ENCODE measurements at places on chromosomes 3 and 15.

DNA sequence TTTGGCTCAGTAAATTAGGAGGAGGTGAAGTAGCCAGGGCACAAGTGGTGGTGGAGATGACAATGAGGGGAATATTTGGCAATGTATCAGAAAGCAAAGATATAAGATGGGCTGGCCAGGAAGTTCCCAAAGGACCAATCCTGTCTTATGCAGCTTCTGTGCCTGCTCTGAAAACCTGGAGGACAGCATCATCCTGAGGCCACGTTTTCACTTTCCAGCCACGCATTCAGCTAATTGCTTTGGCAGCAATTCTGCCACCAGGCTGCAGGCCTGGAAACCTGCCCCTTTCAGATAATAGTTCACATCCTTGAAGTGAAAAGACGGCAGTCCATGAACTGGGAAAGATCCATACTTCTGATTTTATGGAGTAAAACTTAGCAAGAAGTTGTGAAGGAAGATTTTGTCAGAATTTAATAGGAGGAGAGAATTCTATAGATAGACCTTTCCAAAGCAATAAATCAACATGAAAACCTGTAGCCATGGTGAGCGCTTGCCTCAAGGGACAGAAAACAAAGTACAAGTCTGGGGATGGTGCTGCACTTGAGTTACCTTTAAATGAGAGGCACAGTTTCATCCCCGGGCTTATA, 682.5 kb downstream of the GRM7 start:
- DNase-seq = peak; percentile 10

- no peak for DNase-seq
These were observed 800.7 kb downstream of the DIPK2A start for GRCh38 chr3:144772372-144772771.

DNA sequence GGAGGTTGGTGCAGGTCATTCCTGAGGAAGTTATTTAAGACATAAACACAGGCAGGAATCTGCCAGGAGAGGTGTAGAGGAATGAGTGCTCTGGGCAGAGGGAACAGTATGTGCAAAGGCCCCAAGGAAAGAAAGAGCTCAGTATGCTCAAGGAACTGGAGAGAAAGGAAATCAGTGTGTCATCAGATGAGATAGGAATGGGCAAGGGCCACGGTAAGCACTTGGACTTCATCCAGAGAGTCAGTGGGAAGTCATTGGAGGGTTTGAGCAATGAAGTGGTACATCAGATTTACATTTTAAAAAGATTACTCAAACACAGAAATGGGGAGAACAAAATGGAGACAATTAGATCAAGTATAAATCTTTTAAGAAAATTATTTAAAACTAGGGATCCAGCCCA, 272.2 kb downstream of the ADAMTSL3 start:
- no peak for DNase-seq

- no peak for DNase-seq
These were observed 112.4 kb upstream of the TLE3 start for GRCh38 chr15:70210076-70210475.

DNA sequence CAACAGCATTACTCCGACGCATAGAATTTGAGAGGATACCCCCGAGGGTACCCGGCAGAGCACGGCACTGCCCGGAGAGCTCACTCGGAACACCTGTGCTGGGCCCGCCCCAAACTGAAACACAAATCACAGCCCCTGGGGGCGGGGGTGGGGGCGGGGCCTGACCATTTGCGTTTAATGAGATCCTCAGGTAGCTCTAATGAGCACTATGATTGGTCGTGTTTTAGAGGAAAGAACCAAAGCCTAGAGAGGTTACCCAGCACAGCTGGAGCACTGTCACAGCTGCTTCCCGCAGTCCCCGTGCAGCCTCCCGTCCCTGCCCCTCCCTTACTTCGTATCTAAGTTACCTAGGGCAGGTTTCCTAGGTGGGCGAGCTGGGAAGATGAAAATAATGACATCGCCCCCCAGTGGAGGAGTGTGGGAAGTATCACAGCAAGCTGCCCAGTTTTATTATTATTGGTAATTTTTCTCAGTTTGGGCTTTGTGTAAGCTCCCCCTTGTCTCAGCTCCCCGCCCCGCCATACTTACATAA, 187.1 kb downstream of the PDE8A start:
- DNase-seq = peak; percentile 40

DNA sequence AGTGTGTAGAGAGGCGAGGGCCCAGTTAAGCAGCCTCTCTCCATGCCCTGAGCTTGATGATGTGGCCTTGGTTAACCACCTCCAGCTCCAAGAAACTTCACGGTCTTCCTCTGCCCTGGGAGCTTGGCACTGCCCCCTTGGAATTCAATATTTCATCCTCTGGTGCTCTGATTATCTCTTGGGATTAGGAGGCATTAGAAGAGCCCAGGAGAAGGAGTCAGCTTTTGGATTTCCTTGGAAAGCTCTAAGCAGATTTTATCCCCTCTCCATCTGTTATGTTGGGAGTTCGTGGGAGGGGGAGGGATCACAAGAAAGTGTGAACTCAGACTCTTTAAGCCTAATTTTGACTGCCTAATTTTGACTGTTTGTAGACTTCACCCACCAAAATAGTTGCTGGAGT, 132.7 kb upstream of the AGBL1 start:
- no peak for DNase-seq

GRCh38 chr3:100120012-100120411, 5.7 kb upstream of the FILIP1L start:
- DNase-seq = no peak

DNA sequence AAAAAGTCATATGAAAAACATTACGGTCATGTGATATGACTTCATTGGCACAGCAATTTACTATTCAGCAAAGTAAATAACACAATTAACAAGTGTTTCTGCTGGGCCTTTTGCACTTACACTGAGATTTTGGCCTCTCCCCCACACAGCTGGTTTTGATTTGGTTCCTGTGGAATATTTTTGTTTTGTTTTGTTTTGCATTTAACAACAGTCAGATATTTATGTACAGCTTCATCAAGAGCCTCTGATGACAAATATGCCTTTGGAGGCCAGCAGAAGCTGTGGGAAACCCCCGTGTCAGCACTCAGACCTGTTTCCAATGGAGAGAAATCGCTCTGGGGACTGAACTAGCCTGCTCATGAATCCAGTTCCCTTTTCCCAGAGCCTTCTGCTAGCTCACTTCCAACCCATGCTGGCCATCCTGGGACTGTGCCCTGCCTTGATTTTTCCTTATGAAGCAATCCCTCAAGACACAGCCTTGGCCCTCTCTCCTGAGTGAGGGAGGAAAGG, 161.9 kb downstream of the ATG7 start:
- DNase-seq = no peak

GRCh38 chr3:194176274-194176991, 40.5 kb downstream of the HES1 start:
- peak; percentile 47 for DNase-seq

- no peak for DNase-seq
These were observed 107.4 kb upstream of the MLF1 start for GRCh38 chr3:158463556-158463955.

- no peak for DNase-seq
These were observed 70.7 kb downstream of the RIOX2 start for GRCh38 chr3:97901313-97902248.

DNA sequence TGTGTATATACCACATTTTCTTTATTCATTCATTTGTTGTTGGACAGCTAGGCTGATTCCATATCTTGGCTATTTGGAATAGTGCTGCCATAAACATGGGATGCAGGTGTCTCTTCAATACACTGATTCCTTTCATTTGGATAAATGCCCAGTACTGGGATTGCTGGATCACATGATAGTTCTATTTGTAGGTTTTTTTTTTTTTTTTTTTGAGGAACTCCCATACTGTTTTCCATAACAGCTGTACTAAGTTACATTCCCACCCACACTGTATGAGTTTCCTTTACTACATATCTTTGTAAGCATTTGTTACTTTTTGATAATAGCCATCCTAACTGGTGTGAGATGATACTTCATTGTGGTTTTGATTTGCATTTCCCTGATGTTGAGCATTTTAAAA, 437.7 kb downstream of the DIPK2A start:
- DNase-seq = no peak

DNA sequence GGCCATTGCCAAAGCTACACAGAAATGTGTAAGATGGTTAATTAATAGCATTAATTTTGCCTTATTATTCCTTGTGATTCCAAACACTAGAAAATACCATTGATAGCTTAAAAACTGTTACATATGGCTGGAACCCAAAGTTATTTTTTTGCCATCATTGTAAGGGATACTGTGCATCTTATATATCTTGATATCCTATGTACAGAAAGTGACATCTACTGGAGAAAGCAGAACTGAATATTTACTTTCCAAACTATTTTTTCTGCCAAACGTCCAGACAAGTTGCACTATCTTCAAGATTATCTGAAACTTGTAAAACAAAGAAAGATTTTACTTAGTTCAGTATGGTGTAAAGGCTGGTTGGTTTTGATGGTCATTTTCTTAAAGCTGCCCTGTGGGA, 33.3 kb upstream of the MEIS2 start:
- DNase-seq = no peak

GRCh38 chr15:91857224-91857585, 3.7 kb downstream of the SLCO3A1 start:
- no peak for DNase-seq

GRCh38 chr15:52417521-52417920, 111.2 kb downstream of the MYO5A start:
- no peak for DNase-seq

DNA sequence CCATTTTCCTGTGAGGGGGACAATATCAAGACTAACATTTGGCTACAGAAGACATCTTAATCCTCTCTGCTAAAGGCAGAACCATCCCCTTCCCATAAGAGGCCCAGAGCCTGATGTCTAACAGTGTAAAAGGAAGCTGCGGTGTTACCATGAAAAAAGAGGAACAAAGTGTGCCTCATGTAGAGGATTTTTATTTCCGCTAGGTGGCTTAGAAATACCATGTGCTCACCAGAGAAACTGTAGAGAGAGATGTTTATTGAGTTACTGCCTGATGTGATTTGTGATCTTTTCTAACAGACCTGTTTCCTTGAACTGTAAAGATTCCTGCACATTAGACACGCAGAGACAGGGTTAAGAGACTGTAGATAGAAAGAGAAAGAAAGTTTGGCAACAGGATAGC, 22.0 kb downstream of the OR5H15 start:
- DNase-seq = no peak

DNA sequence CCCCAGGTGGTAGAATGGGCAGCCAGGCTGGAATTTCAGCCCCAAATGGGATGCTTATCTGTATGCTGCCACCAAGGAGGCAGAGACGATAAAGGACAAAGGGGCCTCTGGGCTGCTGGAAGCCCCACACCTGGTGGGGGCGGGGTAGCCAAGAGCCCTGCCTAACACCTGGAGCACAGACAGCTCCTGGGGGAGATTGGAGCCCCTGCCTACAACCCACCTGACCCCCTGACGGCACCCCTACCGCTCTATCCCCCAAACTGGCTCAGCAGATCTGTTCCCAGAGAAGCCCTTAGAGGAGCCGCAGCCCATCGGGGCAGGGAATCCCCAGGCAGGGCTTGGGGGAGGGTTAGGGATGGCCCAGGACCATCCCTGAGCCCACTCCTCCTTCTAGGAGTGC, 15.8 kb upstream of the SEMA3F start:
- DNase-seq = no peak

GRCh38 chr3:75737831-75738493, 47.4 kb downstream of the ZNF717 start:
- DNase-seq = no peak

DNA sequence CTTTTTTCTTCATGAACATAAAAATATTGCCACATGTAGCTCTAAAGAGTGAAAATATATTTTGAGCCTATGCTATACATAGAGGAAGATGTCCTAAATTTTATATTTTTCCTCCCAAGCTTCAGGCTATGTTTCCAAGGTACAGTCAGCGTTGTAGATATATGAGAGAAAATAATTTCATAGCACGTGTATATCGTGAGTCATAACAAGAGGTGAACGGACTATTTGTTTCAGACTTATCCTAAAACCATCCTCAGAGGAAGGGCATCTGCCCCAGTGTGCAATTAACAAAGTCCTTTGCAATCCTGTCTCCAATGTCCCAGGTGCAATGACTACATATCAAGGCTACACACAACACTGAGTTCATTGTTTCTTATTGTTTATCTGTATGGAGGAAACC, 177.3 kb upstream of the ARRDC4 start:
- DNase-seq = no peak

DNA sequence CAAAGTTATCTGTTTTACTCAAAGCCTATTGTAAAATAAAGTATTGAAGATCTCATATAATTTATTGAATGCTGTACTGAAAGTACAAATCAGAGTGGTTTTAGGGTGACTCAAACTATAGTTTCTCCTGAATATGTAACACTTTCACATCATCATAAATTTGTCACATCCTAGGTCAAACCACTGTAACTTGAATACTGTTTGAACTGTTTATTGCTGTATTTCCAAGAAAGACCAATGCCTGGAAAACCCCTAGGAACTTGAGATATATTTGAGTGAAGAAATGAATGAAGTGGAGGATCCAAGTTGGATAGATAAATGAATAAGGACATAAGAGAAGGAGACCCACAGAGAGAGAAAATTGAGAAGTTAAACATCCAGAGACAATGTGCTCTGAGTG, 348.2 kb downstream of the GRM7 start:
- DNase-seq = no peak

GRCh38 chr3:37543666-37544065, 318.0 kb upstream of the CTDSPL start:
- no peak for DNase-seq

GRCh38 chr3:185200639-185201038, 47.8 kb upstream of the C3orf70 start:
- DNase-seq = no peak

GRCh38 chr3:56124546-56124945, 343.7 kb downstream of the ERC2 start:
- no peak for DNase-seq

- no peak for DNase-seq
These were observed 377.8 kb downstream of the KCNH8 start for GRCh38 chr3:19526071-19526470.

DNA sequence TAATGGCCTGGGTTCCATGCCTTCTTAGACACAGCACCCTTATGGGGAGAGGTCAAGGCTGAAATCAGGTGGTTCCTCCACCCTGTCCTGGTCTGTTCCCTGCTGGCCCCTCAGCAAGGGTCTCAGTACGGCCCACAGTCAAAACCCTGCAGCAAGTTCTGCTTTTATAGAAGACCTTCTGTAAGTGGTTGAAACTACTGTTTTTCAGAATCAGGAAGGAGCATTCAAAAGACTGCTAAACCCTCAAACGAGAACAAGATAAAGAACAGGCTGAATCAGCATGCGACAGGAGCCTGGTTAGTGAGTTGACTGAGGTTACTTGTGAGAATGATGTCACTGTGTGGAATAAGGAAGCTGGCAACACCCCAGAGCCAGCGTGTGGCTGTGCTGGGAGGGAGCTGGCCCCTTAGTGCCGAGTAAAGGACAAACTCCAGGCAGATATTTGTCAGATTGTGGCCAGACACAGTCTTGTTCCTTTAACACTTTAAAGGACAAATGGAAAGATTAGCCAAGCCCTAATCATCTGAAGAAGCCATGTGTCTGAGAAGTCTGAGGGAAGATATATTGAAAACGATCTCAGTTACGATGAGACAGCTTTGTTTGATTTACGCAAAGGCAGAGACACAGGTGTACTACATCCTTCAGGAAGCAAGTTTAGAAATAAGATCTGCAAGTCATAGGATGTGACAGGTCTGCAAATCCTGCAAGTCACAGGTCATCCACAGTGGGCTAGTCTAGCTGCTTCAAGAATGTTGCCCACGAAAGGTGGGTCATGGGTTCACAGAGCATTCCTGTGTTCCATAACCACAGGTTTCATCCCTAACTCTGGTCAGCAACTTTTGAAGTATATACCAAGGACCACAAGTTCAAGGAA, 54.0 kb downstream of the B3GNT5 start:
- no peak for DNase-seq

- DNase-seq = no peak
These were observed 79.3 kb upstream of the SLC24A5 start for GRCh38 chr15:48041454-48041853.

- no peak for DNase-seq
These were observed 1.4 kb upstream of the TNFSF10 start for GRCh38 chr3:172524611-172525010.
